ENCODE measurements at places on chromosomes 7 and 10.

- no peak for DNase-seq
Measured at GRCh38 chr10:127787873-127788272, 50.9 kb downstream of the FOXI2 start.

- no peak for DNase-seq
Measured at GRCh38 chr7:54260941-54261371, 281.2 kb upstream of the VSTM2A start.

GRCh38 chr7:93148144-93148543, at the start of gene SAMD9L:
Gene SAMD9L (minus strand): TSS chr7:93148385. CDS start chr7:93135971, 12,414 bp downstream.
- DNase-seq = no peak

DNA sequence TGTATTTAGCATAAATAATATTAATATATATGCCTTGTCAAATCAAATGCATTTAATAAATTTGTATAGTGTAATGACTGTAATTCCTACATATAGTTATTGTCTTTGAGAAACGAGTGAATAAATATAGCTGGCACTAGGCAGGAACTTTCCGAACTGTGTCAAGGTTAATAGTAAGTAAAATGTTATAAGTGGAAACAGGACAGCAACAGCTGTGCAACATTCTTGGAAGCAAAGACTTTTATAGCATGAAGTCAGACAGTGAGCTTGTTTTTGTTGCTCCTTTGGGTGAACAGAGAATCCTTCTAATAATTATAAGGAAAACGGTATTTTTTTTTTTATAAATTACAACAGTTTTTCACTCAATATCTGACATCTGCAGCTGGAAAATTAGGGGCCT, 14.0 kb upstream of the EXOC6 start:
- DNase-seq = no peak

DNA sequence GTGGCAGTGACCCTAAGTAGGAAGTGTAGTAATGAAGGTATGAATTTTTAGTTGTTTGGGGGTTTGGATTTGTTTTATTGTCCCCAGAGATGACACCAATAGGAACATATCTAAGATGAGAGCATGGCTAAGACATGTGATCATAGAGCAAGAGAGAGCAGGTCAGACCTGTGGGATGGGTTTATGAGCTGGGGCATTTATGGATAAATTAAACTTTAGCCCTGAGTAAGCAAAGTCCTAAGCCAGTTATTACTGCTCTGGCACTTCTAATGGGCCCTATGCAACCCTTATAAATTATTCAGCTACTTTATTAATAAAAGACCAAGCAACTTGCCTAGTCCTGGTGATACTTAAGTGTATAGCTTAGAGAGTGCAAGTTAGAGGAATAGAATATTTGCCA, 85.1 kb downstream of the LRRC4 start:
- no peak for DNase-seq

GRCh38 chr7:42091461-42092291, 145.3 kb downstream of the GLI3 start:
- no peak for DNase-seq

- no peak for DNase-seq
Measured at GRCh38 chr10:34912771-34913170, 97.7 kb upstream of the PARD3 start.

GRCh38 chr7:81402227-81402626, 367.6 kb downstream of the HGF start:
- DNase-seq = no peak

GRCh38 chr10:44902941-44903545, 8.1 kb upstream of the TMEM72 start:
- DNase-seq = no peak

DNA sequence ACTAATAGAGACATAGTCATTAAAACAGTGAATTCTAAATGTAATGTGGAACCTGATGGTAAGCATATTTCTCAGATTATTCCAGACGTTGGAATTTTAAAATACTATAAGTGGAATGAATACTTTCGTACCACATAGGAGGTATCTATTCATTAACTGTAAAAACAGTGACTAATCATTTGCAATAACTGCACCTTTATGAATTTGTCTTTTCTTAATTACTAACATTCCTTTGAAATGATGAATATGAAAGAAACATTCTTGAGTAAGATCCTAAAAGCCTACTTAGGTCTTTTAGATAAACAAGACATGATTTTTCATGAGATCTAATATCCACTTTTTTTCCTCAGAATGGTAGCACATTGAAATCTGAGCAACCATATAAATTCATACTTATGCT, 549.0 kb upstream of the LRRN3 start:
- no peak for DNase-seq

- DNase-seq = no peak
Measured at GRCh38 chr7:29190349-29191045, 4.1 kb upstream of the CHN2 start.

- DNase-seq = no peak
Measured at GRCh38 chr10:4909118-4909517, 54.1 kb upstream of the AKR1C1 start.

GRCh38 chr10:33087922-33088321, 129.9 kb upstream of the ITGB1 start:
- DNase-seq = no peak

GRCh38 chr10:35352512-35352911, 16.2 kb downstream of the CCNY start:
- no peak for DNase-seq

- DNase-seq = no peak
Measured at GRCh38 chr7:149317986-149318672, 56.1 kb downstream of the ZNF783 start.

DNA sequence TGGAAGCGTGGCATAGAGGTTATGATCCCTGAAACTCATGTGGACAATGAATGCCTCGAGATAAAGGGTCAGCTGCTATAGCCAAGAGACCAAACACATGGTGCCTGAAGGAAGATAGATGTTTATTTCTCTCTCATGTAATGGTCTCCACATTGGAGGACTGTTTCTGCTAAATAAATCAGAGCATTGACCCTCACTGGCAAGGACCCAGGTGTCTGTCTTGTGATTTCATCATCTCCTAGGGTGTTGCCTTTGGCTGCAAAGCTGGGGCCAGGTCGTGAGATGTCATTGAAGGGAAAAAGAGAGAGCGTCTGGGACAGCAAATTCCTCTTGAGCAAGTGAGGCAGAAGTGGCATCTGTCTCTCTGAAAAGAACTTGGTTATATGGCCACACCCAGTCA, 64.6 kb downstream of the JCAD start:
- no peak for DNase-seq

DNA sequence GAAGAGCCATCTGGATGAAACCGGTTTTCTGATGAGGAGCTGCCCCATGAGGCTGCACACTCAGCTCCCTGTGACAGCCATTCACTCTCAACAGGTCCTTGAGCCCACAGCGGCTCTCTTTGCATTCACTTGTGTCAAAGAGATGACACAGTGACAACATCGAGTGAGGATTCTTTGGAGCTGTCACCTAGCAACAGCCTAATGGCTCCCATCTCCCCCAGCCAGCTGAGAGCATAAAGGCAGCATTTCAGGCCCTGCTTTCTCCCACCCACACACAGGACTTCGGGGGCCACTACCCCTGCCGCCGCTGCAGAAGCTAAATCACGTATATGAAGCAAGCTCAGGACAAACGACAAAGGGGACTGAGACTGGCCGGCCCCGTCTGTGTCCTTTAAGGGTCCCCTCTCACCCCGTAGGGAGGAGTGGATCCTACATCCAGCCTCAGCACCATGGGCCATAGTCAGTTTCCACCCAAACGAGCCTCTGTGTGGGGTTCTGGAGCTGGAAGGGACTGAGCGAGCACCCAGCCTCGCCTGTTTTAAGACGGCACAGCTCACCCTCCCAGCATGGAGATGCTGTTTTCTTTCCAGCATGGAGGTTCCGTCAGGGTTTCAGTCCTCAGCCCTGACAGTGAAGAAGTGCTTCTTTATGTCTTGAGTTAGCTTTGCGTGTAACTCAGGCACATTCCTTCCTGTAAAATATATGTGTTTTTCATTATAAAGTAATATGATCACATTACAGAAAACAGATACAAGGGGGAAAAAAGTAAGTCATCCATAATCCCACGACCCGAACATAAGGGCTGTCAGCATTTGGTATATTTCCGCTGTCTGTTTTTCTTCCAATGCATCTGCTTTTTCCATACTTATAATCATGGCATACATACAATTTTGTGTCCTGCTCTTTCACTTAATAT, 4.9 kb downstream of the CPA4 start:
- DNase-seq = no peak

- no peak for DNase-seq
Measured at GRCh38 chr10:72692994-72693781, 1.2 kb downstream of the MCU start.

GRCh38 chr7:107958764-107959526, 44.0 kb downstream of the LAMB1 start:
- no peak for DNase-seq

- no peak for DNase-seq
Measured at GRCh38 chr7:93327006-93327633, 95.0 kb downstream of the VPS50 start.

DNA sequence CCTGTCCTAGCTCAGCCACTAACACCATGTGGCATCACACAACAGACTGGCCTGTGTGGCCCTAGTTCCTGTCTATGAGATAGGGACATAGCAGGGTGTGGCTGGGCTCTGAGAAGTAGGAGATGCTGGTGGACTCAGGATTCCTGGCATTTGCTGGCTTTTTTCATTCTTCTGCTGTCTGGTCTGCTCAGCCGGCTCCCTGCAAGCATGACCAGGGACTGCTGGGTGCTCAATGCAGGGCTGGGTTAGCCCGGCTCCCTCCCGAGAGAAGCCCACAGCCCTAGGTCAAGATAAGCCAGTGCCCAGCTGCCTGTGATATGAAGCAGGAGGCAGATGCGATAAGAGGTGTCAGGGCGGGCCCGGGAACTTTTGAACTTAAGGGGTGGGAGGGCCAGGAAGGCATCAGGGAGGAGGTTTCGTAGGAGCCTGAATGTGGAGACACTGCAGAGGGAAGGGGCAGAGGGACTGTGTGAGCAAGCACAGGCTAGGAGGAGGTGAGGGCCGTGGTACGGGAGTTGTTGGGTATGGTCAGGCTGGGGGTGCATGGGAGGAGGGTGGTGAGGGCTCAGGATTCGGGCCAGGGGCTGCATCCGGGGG, 3.5 kb downstream of the AQP1 start:
- no peak for DNase-seq

DNA sequence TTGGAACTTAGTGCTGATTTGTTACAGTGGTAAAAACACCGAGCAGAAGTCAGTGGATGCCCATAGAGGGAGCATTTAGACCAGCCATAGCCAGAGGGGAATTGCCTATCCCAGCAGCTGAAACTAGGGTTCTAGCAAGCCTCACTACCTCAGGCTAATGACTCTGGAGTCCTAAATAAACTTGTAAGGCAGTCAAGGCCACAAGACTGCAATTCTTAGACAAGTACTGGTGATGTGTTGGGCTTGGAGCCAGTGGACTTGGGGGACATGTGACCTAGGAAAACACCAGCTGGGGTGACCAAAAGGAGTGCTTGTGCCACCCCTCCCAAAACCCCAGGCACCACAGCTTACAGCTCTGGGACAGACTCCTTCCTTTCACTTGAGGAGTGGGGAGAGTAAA, 209.0 kb downstream of the MAGI2 start:
- no peak for DNase-seq

DNA sequence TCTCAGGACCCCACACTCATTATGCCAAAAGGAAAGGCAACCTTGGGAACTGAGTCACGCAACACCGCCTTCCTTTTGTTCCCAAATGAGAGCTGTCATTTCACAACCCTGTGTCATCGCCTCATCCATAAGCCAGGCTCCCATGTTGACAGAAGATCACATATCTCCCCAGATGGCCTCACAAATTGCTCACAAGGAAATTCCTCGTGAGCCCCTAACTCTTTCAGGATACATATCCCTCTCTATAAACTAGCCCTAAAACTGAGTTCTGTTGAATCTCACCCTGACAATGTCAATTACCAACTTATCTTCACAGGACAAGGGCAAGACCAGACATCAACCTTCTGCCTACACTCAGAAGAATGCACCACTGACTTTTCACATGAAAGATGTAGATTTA, 22.6 kb downstream of the CCDC3 start:
- DNase-seq = no peak

DNA sequence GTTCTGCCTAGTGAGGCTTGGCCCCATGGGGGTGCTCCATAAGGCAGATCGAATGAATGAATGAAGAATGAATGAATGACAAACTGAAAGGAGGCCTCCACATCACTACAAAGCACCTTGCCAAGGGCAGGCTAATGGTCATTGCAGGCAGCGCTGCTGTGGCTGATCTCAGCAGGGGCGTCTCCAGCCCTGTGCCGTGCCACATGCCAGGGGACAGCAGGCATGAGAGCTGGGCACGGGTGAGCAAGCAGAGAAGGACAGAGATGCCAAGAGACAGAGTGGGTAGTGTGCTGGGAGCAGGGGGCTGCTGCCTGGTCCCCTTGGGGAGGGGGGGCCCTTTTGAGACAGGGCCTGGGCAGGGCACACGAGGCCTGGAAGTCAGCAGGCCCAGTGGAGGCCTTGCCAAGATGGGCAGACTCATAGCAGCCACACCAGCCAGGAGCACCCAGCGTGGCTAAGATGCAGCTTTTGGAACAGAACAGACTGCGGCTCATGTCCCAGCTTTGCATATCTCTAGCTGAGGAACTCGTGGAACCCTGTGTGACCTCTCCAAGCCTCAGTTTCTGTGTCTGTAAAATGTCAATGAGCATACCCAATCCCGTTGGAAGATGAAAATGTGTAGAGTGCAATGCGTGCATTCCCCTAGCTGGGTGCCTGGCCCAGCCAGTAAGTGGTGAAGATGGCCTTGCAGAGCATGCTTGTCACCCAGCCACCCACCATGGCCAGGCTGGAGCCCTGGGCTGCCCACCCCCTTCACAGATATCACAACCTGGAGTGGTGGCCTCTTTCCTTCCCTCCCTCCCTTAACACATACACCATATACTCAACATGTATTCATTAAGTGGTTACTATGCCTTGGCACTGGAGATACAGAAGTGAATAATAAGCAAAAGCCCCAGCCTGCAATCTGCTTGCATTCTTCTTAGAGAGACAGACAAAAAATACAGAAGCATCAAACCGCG, 61.1 kb upstream of the LRRC18 start:
- DNase-seq = no peak

- DNase-seq = no peak
Measured at GRCh38 chr7:137127806-137128205, 215.7 kb downstream of the PTN start.

- no peak for DNase-seq
Measured at GRCh38 chr10:65765006-65765541, 1160.8 kb upstream of the LRRTM3 start.

DNA sequence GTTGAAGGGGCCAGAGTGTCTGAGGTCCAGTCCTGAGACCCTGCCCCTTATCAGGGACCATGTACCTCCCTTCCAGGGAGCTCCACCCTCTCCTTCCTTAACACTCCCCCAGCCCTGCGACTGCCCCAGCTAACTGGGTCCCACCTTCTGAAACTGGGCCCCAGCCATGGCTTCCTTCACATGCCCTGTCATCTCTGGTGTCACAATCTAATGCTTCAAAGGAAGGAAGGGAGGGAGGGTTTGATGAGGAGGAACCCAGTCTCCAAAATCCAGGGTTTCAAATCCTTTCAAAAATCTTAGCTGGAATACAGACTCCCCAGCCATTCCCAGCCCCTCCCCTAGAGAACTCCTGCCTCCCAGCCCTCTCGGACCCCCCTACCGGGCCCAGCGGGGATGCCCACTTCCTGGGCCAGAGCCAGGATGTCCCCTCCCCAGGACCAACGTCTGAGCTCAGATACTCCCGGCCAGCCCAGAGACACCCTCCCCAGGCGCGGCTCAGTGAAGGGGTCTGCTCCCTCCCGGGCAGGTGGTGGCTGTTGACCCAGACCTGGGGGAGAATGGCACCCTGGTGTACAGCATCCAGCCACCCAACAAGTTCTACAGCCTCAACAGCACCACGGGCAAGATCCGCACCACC, 18.0 kb downstream of the C10orf105 start:
- no peak for DNase-seq

GRCh38 chr7:117810642-117811512, 62.4 kb downstream of the CTTNBP2 start:
- DNase-seq = no peak

GRCh38 chr10:122294511-122295450, 23.7 kb downstream of the BTBD16 start:
- DNase-seq = no peak

All from activated gamma-delta T cell (primary cell).